ENCODE measurements at places on chromosomes 2 and 18. TPM values are rescaled to one million over a fixed set of nuclear protein-coding genes. Genes with fewer than 3 reads are reported as not detected.

The TCF23 gene
- not detected for total RNA-seq

DNA sequence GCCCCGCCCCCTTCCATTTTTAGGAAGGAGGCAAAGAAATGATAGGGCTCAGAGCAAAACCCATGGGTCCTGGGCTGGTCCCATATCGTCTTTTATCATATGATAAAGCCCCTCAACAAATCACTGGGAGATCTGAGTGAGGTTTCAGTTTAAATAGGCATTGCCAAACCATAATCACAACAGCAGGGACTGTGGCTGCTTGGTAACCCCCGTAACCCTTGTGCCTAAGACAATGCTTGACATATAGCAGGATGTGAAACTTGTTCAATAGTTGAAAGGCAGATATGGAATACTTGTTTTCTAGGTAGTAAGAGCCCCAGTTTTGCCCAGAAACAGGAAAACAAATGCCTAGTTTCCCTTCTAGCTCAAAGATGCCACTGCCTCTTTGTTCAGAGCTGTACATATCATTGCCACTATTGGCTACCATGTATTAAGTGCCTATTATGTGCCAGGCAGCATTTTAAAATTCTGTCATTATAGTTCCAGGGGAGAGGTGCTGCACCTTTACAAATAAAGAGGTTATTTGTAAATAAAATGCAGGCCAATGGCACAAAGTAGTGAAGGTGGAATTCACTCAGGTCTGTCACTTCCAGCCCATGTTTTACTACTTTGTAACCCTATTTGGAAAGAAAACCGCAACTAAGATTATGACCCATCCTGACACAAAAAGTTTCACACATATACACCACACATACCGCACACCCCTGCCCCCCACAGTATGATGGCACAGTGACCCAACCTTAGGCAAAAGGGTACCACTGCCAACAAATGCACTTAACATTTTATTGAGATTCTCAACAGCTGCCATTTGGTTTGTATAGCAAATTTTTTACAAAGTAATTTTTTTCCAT, 14.2 kb downstream of the NAGK start:
- DNase-seq, result no peak

The VAMP8 gene
- total RNA-seq, result 14.1 TPM

GRCh38 chr2:239654266-239654665, 253.4 kb upstream of the HDAC4 start:
- DNase-seq, result no peak

Measured in glomerular endothelial cell (primary cell).